NCI-H146 (cell line): ENCODE measurements at places on chromosomes 12 and 14.
A peak's percentile ranks its signal among the peaks of the same experiment; 100 is the strongest.

GRCh38 chr12:2083561-2083960 is 30.8 kb downstream of the CACNA1C start:
- DNase-seq: no peak

GRCh38 chr12:54421175-54421878 is 2.3 kb upstream of the ITGA5 start:
- no peak for DNase-seq

DNA sequence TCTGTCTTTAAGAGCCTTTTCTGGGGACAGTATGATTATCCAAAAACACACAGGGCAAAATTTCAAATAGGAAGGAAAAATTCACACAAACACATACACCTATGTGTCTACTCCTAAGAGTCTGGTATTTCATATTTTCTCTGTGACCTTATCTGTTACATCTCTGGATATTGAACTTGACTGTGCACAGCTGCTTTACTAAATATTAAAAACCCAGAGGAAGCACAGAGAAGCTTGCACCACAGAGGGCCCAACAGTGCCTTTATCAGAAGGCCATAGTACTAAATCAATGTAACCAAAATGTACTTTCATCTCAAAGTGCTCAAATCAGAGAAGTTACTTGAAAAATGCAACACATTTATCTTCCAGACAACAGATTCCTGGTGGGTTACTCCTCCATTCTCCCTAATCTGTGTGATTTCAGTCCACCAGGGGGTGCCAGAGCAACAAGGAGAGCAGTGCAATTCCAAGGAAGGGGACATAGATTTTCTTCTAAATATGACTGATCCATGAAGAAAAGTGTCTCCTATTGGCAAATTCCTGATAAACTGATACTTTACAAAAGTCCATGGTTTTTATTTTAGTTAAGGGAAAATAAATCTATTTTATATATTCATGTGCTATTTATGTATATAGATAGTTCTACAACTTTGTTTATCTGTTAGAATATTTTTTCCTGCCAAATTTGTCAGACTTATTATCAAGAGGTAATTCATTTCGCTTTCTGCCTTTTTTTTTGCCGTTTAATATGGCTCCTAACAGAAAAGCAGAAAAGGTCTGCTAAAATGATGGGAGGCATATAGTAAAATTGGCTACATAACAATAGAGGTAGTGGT is 617.6 kb downstream of the LRFN5 start:
- DNase-seq: peak; percentile 80

DNA sequence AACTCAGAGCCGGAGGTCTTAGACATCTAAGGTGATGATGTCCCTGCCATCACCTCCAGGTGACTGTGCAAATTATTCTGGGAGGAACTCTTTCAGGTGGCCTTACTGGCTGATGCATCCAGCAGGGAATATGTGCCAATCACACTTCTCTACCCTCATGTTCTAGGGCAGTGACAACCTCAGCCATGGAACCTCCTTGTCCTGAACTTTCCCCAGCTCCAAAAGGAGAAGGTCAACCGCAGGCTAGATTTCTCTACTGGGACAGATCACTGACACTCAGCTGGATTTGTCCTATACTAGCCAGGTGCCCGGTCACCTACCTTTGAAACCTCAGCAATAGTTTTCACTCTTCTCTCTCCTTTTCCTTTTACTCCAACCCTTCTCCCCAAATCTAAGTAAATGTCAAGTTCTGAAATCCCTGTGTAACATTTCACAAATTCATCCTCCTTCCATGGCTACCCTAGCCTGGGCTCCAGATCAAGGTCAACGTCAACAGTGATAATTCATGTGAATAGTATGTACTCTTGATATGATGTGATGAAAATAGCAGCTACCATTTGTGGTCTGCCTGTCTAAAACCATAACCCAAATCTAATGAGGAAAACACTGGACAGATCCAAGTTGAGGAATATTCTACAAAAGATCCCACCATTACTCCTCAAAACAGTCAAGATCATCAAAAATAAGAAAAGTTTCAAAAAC is 115.0 kb upstream of the EGLN3 start:
- no peak for DNase-seq

- DNase-seq: no peak
Measured at GRCh38 chr14:94138251-94138650, 8.8 kb upstream of the IFI27L2 start.

DNA sequence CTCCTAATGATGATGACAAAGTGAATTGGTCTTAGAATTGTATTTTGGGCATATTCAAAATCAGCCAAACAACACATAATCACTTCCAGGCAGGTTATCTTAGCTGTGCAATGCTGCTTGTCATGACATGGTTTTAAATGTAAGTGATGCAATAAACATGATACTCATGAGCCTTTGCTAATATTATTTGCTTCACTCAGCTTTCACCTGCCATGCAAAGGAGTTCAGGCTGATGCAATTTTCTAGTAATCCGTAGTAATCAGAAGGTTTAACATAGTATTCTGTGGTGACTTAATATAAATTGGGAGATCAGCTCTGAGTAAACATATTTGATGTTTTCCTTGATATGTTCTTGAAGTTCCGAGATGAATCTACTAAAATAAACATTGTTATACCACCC is 29.1 kb downstream of the TMEM260 start:
- no peak for DNase-seq

DNA sequence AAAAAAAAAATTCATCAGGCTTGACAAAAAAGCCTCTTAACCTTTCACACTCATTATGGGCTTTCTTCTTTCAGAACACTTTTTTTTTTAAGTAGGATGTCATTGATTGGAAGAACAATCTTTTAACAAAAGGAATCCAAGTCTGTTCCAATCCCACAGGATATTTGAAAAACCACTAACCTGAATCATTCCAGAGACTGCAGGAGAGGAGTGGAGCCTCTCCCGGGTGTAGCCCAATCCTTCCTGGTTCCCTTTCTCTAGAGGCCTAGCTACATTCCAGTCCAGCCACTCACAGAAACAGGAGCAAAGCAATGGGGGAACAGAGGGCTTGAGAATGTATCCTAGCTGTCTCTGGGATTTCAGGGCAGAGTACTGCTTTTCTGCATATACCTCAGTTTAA is 4.3 kb downstream of the MFAP5 start:
- DNase-seq: no peak

- no peak for DNase-seq
Measured at GRCh38 chr12:119609358-119609757, 15.8 kb downstream of the TMEM233 start.

- no peak for DNase-seq
Measured at GRCh38 chr14:53183611-53184010, 30.5 kb upstream of the DDHD1 start.

- DNase-seq: no peak
Measured at GRCh38 chr14:55973285-55973800, 144.9 kb upstream of the PELI2 start.

- no peak for DNase-seq
Measured at GRCh38 chr12:23431006-23431405, 518.5 kb downstream of the SOX5 start.

- no peak for DNase-seq
Measured at GRCh38 chr14:28756884-28757570, 9.6 kb upstream of the FOXG1 start.

DNA sequence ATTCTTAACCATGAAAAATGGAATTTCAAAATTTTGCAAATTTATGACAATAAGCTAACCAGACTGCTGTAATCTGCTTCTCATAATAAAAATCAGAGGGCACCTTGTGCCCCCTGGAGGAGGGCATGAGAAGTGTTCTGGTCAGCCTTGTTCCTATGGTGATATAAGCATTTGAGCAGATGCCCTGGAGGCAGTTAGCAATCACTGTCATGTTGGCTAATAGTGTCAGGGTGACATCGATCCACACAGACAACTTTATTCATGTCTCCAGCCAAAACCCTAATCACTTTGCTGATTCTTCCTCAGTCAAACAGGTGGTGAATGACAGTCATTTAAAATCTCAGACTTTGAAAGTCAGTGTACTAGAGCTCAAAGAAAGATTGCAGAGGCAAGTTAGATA is 943.0 kb downstream of the GALC start:
- DNase-seq: peak; percentile 81

DNA sequence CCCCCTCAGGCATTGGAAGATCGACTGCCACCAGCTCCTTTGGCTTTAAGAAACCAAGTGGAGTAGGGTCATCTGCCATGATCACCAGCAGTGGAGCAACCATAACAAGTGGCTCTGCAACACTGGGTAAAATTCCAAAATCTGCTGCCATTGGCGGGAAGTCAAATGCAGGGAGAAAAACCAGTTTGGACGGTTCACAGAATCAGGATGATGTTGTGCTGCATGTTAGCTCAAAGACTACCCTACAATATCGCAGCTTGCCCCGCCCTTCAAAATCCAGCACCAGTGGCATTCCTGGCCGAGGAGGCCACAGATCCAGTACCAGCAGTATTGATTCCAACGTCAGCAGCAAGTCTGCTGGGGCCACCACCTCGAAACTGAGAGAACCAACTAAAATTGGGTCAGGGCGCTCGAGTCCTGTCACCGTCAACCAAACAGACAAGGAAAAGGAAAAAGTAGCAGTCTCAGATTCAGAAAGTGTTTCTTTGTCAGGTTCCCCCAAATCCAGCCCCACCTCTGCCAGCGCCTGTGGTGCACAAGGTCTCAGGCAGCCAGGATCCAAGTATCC is 288.7 kb downstream of the NAV3 start:
- DNase-seq: no peak

GRCh38 chr12:93094988-93095737 is 166.1 kb upstream of the EEA1 start:
- no peak for DNase-seq

DNA sequence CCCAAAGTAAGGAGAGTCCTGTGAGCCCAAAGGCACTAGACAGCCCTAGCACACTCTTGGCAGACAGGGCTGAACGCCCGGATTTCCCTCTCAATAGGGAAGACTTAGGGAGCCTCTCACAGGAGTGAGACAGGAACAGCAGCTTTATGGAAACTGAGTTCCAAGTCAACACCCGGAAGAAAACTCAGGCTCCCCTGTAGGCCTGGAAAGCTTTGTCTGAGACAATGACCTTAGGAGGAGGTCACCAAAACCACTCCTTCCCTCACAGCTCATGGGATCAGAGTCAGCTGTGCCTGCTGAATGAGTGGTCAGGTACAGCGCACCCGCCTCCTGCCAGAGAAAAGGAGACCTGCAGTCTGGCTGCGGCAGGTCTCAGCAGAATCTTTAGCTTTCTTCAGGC is 229.5 kb downstream of the CACNA1C start:
- no peak for DNase-seq

DNA sequence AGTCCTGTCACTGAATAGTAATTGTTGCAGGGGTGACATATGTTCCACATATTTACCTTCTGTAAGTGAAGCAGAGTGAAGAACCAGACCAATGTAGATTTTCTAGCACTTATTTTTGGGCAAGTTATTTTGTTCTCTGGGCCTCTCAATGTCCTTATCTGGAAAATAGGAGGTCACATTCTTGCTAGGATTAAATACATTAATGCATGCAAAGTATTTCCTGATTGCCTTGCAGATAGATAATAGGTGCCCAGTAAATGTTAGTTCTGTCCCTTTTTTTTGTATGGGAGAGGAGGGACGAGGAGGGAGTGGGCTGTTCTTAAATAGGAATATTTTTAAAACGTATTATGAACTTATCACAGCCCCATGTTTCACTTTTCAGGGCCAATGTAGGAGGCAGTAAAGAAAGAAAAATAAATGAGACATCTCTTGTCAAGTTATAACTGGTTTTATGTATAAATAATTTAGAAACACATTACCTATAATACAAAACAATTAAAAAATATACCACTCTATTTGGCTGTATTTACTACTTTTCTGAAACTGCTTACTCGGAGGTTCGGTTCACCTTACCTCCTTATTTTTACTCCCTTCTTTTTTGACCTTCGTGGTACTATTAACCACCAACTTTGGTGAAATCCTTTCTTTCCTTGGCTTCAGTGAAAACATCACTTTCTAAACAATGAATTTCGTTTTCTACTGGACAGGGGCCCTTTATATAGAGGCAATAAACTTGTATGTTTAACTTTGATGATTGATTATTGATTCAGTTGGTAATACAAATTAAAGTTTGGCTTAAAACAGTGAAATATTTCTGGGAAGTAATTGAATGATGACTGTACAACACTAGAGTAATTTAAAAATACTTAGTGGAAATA is 41.9 kb downstream of the DIP2B start:
- no peak for DNase-seq

DNA sequence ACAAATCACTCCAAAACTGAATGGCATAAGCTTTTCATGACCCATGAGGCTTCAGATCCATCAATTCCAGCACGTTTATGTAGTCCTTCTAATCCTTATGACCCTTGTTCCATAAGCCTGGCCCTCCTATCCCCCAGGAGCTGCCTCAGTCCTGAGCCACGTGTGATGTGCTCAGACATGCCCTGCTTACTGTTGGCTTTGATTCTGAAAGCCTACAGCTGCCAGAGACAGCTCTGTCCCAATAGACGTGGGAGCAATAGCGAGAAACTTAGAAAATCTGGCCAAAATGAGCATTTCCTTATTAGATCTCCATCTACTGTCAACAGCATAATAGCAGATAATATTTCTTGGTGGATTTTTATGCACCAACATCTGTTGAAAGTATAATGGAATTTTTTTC is 33.2 kb downstream of the DUSP6 start:
- no peak for DNase-seq

DNA sequence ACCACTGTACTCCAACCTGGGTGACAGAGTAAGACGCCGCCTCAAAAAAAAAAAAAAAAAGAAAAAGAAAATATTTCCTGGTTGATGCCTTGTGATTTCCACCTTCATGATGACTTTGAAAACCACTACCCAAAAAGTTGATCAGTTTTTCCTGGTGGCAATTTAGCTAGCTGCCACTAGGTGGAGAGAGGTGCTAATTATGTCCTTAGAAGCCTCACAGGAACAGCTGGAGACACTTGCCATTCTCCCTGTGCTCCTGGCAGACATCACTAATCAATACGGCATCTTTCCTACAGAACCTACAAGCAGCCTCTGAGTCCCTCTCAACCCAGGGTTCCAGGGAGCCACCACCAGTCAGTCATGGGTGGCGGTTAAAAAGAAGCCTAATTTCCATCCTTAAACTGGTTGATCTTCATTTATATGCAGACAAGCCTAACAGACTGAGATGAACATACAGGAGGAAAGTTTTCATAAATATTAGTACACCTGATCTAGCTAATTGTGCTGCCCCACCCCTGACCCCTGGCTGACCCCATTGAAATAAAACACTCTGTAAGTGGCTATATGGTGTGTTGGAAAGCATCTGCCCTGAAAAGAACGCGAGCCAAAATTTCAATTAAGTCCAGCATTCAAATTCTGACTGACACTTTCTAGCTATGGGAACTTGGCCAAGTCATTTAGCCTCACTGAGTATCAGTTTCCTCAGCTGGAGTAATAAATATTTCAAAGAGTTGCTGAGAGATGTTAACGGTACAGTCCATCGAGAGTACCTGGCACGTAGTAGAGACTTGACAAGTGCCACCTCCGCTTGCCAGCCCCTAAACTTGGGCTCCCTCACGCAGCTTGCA is 6.2 kb upstream of the OAS1 start:
- peak; percentile 76 for DNase-seq
